ENCODE measurements at places on chromosomes 1 and 21. TPM values are rescaled to one million over a fixed set of nuclear protein-coding genes. Genes with fewer than 3 reads are reported as not detected.

DNA sequence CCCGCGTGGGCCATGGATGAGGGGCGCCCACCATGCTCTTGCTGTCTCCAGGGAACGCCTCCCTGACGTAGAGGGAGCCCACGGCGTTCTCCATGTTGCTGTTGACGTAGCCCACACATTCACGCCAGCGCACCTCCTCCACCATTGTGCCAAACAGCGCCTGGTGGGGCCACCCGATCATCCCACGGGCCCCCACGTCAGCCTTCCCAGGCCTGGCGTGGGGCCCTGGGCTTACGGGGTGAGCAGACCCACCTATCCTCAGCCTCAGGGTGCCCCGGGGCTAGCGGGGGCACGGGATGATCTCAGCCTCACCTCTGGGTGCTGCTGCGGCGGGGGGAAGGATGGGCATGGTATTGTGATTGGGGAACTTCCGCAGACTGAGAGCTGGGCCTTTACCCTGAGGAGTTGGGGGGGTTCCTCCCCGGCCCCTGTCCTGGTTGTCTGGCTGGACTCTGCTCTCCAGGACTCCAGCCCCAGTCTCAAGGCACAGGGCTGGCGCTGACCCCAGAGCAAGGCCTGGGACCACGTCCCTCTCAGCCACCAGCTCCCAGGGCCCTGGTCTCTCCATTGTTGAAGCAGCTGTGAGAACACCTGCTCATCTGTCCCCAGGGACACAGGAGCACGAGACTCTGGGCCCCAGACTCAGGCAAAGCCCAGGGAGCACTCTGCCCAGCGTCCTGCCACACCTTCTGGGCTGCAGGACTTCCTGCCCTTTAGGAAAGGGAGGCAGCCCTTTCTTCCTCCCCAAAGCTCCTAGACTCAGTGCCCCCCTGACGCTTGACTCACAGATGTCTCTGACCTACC, 10.2 kb downstream of the PRXL2B start:
- no peaks in the 10 kb centered on the region for H3K27me3 ChIP-seq
- DNase-seq: peak; percentile 32
- no peaks in the 10 kb centered on the region for H3K4me1 ChIP-seq
- H3K36me3 ChIP-seq: no peaks in the 10 kb centered on the region

DNA sequence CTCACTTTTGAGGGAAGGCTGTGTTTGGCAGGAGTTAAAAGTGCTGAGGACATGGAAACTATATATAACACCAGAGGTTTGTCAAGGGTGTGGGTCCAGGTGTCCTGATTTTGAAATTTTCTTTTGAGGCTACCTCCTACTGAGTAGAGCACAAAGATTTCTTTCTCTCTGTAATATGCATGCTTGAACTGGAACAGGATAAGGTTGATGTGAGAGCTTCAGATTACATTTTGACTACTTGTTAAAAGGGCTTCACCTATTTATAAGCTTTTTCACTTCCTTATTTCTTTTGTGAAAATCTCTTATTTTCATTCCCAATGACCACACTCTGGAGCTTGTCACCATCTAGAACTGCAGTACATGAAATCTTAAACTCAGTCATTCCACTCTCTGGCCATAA, 59.8 kb upstream of the PLA2G4A start:
- H3K4me3 ChIP-seq: no peak overlapping the region
- H3K36me3 ChIP-seq: no peaks in the 10 kb centered on the region
- no peak for DNase-seq
- no peaks in the 10 kb centered on the region for H3K4me1 ChIP-seq

DNA sequence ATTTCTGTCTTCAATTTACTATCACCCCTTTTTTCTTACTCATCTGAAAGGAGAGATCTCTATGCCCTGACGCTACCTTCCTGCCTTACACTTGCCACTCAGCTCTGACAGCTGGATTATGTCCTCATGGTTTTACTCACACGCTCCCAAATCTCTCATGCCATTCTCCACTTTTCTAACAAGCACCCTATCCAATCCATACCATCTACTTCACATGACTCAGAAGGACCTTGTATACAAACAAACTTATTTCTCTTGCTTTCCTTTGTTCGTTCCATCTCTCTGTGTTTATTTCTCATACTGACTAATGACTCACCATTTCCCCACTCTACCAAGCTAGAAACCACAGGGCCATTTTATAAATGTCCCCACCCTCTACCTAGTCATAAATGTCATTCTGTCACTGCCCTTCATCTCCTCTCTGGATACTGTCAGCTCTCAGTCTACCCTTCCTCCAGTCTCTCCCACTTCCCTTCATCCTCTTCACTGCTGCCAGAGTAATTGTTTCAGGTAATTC, 87.3 kb downstream of the USP24 start:
- no peak for DNase-seq
- H3K36me3 ChIP-seq: peaks cover 51% of the 10 kb centered on the region
- no peaks in the 10 kb centered on the region for H3K27me3 ChIP-seq
- peaks cover 22% of the 10 kb centered on the region for H3K4me1 ChIP-seq
- H3K27ac ChIP-seq: peak overlapping the region; percentile 31

OR2L8 gene
- not detected for total RNA-seq

ZNF593OS gene
- total RNA-seq: not detected

CD247 gene
- 0.86 TPM for total RNA-seq

DNA sequence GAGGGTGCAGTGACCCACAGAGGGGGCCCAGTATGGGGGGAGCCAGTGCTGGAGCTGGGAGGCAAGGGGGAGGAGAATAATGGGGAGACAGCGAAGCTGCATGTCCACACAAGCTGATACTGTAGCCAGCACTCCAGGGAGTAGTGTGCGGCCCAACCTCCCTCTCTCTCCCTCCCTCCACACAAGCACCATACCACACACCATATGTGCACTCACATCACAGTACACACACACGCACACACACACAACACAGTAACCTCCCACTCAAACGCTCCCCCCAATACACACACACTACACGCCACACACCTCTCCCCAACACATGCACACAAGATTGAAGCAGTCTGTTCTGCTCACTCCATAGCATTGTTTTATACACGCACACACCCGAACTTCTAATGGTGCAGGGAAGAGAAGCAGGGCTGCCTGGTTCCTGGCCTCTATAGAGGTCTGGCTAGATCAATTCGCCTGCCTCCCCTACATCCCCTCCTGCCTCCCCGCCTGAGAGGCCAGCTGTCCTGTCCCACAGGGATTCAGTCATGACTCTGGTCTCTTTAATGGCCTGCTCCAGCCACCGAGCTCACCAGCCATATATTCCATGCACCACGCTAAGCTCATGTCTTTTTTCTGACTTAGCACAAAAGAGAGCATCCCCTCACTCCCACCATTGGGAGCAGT, 3.8 kb downstream of the NCDN start:
- DNase-seq: no peak
- H3K36me3 ChIP-seq: no peaks in the 10 kb centered on the region
- H3K27ac ChIP-seq: no peak overlapping the region
- no peaks in the 10 kb centered on the region for H3K27me3 ChIP-seq
- H3K4me1 ChIP-seq: peaks cover 14% of the 10 kb centered on the region
- H3K4me3 ChIP-seq: no peak overlapping the region

DNA sequence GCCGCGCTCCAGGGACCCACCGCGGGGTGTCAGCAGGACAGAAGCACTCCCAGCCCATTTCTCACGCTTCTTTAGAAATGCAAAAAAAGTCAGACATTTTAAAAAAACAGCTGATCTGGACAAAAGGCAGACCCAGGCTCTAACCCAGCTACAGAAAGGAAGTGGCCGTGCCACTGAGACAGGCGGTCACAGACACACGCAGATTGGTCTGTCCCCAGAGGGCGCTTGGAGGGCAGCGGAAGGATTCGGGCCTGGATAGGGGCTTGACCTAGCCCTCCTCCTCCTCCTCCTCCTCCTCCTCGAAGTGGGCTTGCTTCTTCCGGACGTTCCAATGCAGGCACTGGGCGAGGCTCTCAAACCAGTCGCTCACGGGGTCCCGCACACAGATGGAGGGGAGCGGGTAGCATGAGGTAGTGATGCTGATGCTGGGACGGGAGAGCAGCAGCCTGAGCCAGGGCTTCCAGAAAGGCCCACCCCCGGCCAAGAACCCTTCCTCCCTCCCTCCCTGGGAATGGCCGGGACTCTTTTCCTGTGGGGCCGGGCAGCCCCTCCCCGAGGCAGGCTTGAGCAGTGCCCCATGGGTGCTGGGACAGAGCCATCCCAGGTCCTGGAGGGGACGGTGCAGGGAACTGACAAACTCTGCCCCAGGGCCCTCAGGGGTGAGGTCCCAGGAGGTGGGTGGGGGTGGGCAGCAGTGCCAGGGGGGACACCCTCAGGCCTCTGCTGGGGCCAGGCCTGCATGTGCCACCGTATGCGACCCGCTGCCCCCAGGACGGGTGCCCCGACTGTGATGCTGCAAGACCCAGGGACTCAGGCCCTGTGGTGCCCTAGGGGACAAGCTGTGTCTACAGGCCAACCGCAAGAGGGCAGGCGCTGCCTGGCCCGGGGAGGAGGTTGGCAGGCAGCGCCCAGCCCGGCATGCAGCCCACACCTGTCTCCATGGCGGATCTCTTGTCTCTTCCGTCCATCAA, 25.3 kb downstream of the NADK start:
- peaks cover 48% of the 10 kb centered on the region for H3K36me3 ChIP-seq
- no peak overlapping the region for H3K4me3 ChIP-seq
- no peak overlapping the region for H3K27ac ChIP-seq
- no peaks in the 10 kb centered on the region for H3K4me1 ChIP-seq

RIPPLY3 gene
- total RNA-seq: 0.17 TPM

DNA sequence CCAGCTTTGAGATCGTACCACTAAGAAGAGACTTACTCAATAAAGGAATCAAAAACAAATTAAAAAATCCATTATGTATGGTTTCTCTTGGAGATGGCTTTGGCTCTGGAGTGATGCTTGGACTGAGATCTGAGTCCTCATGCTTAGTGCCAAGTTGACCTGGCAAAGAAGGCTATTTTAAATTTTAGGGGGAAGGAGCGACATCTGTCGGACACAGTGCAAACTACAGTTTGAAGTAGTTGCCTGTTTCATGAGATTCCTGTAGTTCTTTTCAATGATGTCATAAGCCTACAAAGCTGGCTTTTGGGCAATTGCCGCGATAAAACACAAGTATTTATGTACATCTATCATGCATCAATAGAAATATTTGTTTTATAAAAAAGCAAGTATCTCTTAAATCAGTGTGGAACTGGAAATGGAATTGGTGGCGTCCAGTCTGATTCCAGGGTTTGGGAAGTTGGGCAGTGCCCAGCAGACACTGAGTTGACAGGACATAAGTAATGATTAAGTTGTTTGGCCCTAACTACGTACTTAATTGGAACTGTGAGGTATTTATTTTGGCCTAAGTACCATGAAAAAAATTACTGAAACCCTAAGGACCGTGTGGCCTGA, 50.0 kb downstream of the TBCE start:
- H3K4me3 ChIP-seq: no peak overlapping the region
- peaks cover 10% of the 10 kb centered on the region for H3K4me1 ChIP-seq
- no peaks in the 10 kb centered on the region for H3K36me3 ChIP-seq
- no peaks in the 10 kb centered on the region for H3K27me3 ChIP-seq

- no peaks in the 10 kb centered on the region for H3K4me1 ChIP-seq
- DNase-seq: peak; percentile 70
- H3K27me3 ChIP-seq: no peaks in the 10 kb centered on the region
- peak overlapping the region; percentile 90 for H3K27ac ChIP-seq
- no peaks in the 10 kb centered on the region for H3K36me3 ChIP-seq
Observed at GRCh38 chr1:213985209-213986019, 2.4 kb upstream of the PROX1 start.

BTBD19 gene
- 5.8 TPM for total RNA-seq

DNA sequence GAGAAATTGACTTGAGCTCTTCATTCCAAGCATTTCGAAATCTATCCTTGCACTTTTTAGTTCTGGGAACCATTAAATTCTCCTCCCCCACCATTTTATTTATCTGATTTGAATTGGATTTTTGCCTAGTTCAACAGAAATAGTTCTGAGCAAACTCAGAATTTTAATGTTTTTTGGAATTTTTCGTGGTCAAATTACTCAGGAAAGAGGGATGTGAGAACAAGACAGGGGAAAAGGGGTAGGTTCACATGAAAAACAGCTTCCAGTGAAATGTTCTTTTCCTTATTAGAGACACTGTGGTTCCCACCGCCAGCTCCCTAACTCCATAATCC, 5.7 kb upstream of the ZNF697 start:
- H3K27me3 ChIP-seq: no peaks in the 10 kb centered on the region
- H3K27ac ChIP-seq: no peak overlapping the region
- no peaks in the 10 kb centered on the region for H3K36me3 ChIP-seq
- H3K4me1 ChIP-seq: no peaks in the 10 kb centered on the region
- H3K4me3 ChIP-seq: no peak overlapping the region
- DNase-seq: no peak

Data from right lobe of liver (tissue), 6 donors.